ENCODE measurements at places on chromosomes 4 and X. TPM values are rescaled to one million over a fixed set of nuclear protein-coding genes. Genes with fewer than 3 reads are reported as not detected.
A peak's percentile ranks its signal among the peaks of the same experiment; 100 is the strongest.

NRK gene
- not detected for total RNA-seq

PSAPL1 gene
- not detected for total RNA-seq

MAMLD1 gene
- 0.31 TPM for total RNA-seq

ASIC5 gene
- not detected for total RNA-seq

PDLIM5 gene
- total RNA-seq: 29.1 TPM

GAGE2A gene
- total RNA-seq: not detected

- H3K27me3 ChIP-seq: no peaks in the 10 kb centered on the region
- H3K36me3 ChIP-seq: no peaks in the 10 kb centered on the region
- no peak for DNase-seq
Measured at GRCh38 chr4:90769251-90769650, 642.1 kb downstream of the CCSER1 start.

DNA sequence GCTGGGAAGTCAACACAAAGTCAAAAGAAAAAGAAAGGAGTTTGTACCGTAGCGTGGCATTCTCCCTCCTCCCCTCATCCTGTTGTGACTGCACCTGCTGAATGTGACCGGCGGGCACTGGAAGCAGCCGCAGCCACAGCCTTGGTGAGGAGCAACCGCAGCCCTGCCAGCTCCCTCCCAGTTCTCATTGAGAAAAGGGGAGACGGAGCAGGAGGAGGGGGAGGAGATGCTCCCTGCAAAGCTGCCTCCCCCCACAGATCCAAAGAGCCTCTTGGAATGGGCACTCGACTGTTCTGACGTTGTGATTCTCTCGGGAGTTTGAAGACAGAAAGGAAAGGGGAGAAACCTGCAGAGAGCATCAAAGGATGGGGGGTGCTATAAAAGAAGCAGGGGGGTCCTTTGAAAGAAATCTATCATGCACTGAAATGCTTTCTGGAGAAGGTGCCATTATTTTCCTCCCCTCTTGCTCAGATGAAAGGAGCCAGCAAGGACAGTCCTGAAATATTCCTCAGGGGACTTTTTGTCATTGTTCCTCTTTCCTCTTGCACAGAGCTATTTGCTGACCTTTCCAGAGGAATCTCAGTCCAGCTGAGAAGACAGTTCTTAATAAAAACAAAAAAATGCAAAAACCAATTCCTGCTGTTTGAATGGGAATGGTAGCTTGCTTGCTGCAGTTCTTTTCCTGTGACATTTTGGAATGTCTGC lies 429.7 kb downstream of the MAPK10 start:
- peak overlapping the region; percentile 41 for H3K4me3 ChIP-seq
- peaks cover 16% of the 10 kb centered on the region for H3K4me1 ChIP-seq
- peaks cover 2% of the 10 kb centered on the region for H3K27me3 ChIP-seq
- DNase-seq: no peak
- no peaks in the 10 kb centered on the region for H3K36me3 ChIP-seq
- no peak overlapping the region for H3K27ac ChIP-seq

- no peak overlapping the region for H3K27ac ChIP-seq
- no peaks in the 10 kb centered on the region for H3K4me1 ChIP-seq
- no peak overlapping the region for H3K4me3 ChIP-seq
- DNase-seq: no peak
- H3K27me3 ChIP-seq: no peaks in the 10 kb centered on the region
Measured at GRCh38 chr4:180152831-180153230, 2090.4 kb upstream of the TENM3 start.

- DNase-seq: no peak
- H3K4me3 ChIP-seq: no peak overlapping the region
- H3K4me1 ChIP-seq: no peaks in the 10 kb centered on the region
- H3K36me3 ChIP-seq: peaks cover 4% of the 10 kb centered on the region
- H3K27me3 ChIP-seq: no peaks in the 10 kb centered on the region
- no peak overlapping the region for H3K27ac ChIP-seq
Measured at GRCh38 chr4:73410916-73411730, 7.0 kb downstream of the ALB start.

DNA sequence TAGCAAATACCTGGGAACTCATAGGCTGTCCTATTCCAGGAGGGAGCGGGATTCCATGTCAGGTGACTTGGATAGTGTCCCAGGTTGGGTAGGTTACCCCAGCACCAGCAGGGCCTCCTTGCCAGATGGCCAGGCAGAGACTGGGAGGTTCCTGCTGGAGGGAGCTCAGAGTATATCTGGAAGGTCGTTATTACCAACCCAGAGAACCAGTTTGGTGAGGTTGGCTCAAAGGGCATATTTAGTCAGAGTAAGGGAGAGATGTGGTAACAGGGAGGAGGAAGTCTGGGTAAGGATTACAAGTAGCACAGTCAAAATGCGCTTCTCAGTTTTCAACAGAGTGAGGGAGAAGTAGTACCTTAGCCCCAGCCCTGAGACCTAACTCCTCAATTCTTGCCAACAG lies 53.3 kb upstream of the LNX1 start:
- no peak overlapping the region for H3K4me3 ChIP-seq
- H3K27ac ChIP-seq: no peak overlapping the region
- H3K27me3 ChIP-seq: peaks cover 4% of the 10 kb centered on the region
- H3K36me3 ChIP-seq: no peaks in the 10 kb centered on the region
- no peak for DNase-seq

- DNase-seq: peak; percentile 36
- no peaks in the 10 kb centered on the region for H3K36me3 ChIP-seq
- no peaks in the 10 kb centered on the region for H3K27me3 ChIP-seq
- no peaks in the 10 kb centered on the region for H3K4me1 ChIP-seq
Measured at GRCh38 chr4:139229534-139230039, 50.4 kb downstream of the MGARP start.

- no peak overlapping the region for H3K4me3 ChIP-seq
- no peak for DNase-seq
- H3K36me3 ChIP-seq: no peaks in the 10 kb centered on the region
- H3K27me3 ChIP-seq: no peaks in the 10 kb centered on the region
Measured at GRCh38 chrX:72245461-72246089, 6.7 kb upstream of the ERCC6L start.

- H3K4me1 ChIP-seq: peaks cover 74% of the 10 kb centered on the region
- no peaks in the 10 kb centered on the region for H3K27me3 ChIP-seq
- peaks cover 5% of the 10 kb centered on the region for H3K36me3 ChIP-seq
- H3K27ac ChIP-seq: no peak overlapping the region
- peak overlapping the region; percentile 50 for H3K4me3 ChIP-seq
Measured at GRCh38 chrX:41720125-41720779, 3.7 kb upstream of the GPR82 start.

DNA sequence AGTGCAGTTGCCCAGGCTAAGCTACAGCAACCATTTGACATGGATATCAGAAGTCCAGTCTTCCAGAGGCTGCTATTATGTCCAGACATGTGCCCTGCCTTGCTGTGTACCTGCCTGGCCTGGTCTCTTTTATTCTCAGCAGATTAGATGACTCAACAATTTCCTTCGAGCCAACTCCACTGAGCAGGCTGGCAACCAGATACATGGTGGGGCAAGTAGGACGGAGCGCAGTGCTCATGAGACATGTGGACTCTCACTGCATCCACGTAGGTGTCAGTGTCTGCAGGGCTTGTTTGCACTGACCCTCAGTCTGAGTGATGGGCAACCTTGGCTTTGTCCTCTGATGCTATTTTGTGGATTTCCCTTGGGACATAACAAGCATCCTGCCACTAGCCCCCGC lies 7.2 kb upstream of the MAGEA11 start:
- no peaks in the 10 kb centered on the region for H3K36me3 ChIP-seq
- no peak overlapping the region for H3K27ac ChIP-seq
- no peak for DNase-seq
- no peaks in the 10 kb centered on the region for H3K27me3 ChIP-seq
- no peaks in the 10 kb centered on the region for H3K4me1 ChIP-seq
- H3K4me3 ChIP-seq: no peak overlapping the region

DNA sequence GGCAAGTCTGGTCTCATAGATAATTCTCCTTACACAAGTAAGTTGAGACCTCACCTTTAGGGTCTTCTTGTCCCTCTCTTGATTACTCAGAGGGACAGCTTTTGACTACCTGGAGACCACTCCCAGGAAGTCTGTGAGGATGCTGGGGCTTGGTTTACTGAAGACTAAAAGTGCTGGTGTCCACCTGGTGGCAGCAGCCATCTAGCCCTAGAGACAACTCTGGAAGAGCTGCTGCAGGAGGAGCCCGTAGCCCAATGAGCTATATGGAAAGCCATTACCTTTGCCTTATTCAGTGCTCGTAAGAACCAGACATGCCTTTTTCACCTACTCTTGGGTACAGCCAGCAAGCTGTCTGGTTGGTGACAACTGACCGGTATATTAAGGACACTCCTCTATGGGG lies 7.3 kb downstream of the FGFBP2 start:
- peaks cover 2% of the 10 kb centered on the region for H3K36me3 ChIP-seq
- H3K27me3 ChIP-seq: no peaks in the 10 kb centered on the region
- H3K27ac ChIP-seq: no peak overlapping the region
- no peak overlapping the region for H3K4me3 ChIP-seq
- no peaks in the 10 kb centered on the region for H3K4me1 ChIP-seq
- no peak for DNase-seq

DNA sequence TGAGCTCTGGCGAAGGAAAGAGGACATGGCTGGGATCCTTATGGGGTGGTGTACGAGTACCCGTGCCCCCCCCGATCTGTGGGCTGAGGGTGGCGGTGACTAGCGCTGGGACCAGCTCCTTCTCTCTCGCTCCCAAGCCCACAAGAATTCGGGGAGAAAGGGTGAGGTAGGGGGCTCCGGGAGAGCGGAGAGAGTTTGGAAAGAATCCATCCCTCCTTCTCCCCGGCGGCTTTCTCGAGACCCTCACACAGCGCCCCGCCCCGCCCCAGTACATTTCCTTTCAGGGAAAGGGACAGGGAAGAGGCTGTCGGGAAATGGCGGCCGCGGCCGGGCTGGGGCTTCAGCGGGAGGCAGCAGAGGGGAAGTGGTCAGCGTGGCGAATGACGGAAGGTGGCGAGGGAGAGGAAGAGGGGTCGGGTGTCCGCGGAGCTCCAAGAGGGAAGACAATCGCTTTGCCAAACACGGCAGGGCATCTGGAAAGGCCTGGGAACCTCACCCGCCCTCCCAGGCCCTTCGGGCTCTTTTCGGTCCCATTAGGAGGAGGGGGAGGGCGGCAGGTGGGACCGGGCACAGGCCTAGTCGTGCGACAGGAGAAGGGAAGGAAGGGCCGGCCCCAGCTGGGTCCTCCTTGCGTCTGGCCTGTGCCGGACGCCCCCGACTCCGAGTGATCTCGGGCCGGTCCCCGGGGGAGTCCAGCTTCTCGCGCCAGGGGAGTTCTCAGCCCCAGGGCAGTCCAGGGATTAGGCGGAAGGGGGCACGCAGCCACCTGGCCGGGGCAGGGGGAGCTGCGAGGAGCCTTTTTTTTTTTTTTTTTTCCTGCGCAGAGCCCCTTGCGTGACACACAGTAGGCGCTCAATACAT lies 10.2 kb downstream of the HNRNPH2 start:
- DNase-seq: peak; percentile 20
- H3K27ac ChIP-seq: peak overlapping the region; percentile 96
- H3K27me3 ChIP-seq: no peaks in the 10 kb centered on the region
- H3K4me1 ChIP-seq: peaks cover 40% of the 10 kb centered on the region
- peaks cover 10% of the 10 kb centered on the region for H3K36me3 ChIP-seq
- peak overlapping the region; percentile 85 for H3K4me3 ChIP-seq
